Caco-2 (cell line): ENCODE measurements at places on chromosomes 16 and 17.
A peak's percentile ranks its signal among the peaks of the same experiment; 100 is the strongest.

DNA sequence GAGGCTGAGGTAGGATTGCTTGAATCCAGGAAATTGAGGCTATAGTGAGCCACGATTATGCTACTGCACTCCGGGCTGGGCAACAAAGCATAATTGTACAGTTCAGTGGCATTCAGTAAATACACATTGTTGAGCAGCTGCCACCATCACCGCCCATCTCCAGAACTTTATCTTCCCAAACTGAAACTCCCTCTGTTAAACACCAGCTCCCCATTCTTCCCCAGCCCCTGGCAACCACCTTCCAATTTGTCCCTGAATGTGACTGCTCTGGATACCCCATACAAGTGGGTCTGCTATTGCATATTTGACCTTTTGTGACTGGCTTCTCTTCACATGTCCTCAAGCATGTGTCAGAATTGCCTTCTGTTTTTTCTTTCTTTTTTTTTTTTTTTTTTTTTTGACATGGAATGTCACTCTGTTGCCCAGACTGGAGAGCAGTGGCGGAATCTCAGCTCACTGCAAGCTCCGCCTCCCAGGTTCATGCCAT, 2.9 kb downstream of the RPL38 start:
- no peak for DNase-seq

GRCh38 chr17:61058066-61058465, 341.6 kb upstream of the TBX2 start:
- no peak for DNase-seq

- DNase-seq, result no peak
These were observed 11.5 kb downstream of the PRPF8 start for GRCh38 chr17:1673041-1673785.

DNA sequence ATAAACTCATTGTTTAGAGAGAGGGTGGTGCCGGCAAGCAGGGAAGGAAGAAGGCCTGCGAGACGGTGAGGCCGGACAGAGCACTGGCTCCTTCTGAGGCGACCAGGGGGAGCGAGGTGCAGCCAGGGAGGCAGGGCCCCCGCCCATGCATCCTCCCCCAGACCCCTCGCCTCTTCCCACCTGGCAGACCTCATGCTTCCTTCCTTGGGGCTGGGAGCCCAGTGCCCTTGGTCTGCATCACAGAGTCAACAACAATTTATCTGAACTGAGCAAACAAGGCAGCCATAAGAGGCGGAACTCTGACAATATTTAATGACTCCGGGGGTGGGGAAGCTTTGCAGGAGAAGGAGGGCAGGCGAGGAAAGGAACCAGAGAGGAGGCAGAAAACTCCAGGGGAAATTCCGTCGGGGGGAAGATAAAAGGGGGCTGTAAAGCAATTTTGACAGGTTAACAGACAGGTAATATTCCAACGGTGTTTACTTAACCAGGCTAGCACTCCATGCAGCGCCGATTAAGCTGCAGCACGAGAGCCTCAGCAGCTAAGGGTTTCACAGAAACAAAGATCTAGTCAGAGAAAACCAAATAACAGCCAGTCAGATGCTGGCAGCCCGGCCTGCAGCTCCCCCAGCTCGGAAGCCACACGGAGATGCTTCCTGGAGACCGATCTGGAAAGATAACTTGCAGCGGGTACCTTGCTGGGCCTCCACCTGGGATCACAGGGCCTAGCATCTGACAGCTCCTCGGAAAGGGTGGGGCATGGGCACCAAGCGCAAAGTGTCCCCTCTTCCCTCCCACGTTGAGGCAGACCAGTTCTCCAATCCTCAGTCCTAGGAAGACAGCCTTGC, 398.2 kb downstream of the SOX9 start:
- peak; percentile 96 for DNase-seq

DNA sequence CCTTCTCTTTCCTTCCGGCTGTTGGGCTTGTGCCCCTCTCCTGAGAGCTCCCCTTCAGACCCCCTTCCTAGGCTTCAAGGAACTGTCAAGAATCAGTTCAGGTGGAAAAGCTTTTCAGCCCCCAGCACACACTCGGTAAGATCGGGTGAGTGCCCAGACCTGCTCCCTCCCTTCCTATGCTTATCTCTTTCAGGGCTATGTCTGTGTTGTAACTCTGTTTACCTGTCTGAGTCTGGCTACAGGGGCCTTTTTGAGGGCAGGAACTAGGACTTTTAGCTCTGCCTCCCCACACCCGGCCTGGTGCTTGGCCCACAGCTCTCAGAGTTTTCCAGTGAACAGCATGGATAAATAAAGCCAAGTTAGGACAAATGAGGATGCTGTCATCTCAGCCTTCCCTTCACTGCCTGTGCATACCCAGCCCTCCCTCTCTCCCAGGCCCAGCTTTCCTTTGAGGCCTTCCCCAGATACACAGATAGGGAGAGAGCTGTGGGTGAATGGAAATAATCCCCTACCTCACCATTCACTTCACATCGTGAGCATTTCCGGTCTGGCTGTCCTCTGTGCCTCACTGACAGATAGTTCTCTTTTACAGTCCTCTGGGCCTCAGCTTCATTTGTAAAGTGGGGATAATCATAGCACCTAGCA, 5.7 kb upstream of the MRPS23 start:
- peak; percentile 49 for DNase-seq

DNA sequence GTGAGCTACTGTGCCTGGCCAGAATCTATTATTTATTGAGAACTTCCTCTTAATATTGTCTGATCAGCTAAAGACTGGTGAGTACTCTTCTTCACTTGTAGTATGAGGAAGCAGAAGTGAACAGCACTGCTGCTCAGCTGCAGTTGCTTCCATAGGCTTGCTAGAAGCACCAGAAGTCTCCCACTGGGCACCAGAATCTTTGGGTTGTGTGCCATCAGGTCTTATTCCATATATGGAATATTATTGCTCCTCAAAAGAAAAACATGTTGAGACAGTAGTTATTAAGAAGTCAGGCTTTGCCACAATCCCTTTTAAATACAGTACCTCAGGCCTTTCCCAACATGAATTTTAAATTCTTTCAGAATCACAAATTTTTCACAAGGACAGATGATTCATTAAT, 17.2 kb downstream of the SNTB2 start:
- no peak for DNase-seq

DNA sequence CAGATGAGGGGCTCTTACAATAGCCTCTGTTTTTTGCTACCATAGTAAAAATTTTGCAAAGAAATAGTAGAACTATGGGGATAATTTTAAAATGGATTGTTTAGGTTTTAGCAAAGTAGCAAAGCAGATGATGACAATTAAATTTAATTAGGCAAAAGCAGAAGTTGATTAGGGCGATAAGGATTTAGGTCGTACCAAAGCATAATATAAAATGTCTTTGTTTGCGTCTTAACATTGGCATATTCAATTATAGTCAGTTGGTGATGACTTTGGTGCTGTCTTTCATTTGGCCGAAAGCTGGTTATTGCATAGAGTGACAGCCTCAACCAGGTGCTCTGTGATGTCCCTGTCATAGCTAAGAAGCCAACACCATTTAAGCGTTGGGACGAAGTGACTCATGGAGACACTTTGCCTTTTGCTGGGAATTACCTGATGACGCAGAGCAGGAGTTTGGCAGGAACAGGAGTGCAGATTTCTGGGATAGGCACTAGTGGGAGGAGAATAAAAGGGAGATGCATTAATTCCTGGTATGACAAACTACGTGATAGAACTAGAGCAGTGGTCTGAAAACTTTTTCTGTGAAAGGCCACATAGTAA, 38.3 kb downstream of the MAP2K6 start:
- no peak for DNase-seq

GRCh38 chr17:1108478-1108764, 71.4 kb downstream of the ABR start:
- peak; percentile 62 for DNase-seq

DNA sequence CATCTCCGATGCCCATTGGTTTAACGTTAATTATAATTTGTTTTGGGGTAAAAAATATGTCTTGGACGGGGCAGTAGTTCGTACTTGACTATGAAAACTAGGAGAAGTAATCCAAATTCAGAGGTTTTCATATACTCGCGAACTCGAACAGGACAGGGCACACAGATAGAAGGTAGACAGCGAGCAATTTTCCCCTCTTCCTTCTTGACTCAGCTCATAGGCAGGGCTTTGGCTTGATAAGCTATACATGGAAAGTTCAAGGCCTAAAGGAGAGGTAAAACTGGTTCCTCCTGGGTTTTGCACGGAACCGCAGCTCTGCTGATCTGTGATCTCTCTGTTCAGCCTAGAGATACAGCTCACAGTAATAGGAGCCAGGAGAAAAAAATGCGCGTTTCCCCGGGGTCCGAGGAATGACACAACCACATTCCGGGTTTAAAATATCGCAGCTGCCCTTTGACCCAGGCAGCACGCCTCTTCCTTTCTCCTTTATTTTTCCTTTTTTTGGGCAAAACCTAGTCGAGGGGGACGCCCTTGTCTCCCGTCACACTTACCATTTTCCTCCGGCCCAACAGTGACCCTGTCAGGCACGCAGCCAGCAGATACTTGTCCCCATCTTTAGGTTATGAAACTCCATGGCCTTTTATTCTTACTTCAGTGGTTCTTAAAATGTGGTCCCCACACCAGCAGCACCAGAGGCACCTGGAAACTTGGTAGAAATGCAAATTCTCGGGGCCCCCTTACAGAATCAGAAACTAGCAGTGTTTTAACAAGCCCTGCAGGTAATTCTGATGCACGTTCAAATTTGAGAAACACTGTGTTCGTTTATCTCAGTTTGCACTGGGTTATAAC, 1.7 kb upstream of the LASP1 start:
- DNase-seq, result peak; percentile 67

DNA sequence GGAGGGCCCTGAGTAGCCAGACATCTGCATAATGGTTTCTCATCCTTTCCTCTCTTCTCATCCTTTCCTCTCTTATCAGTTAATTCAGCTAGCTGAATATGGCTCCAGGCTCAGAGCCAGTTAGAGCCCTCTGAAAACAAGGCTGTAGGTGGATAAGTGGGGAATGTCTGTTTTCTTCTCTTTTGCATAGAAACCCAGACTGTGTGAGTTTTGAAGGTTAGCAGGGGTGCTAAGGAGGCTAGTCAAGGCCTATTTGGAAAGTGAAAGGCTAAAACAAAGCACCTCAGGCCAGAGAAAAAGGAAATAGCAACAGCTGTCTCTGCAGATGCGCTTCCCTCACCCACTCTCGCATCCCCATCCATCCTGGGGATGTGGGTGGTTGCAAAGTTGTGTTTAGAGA, 420.9 kb downstream of the SHISA9 start:
- DNase-seq, result no peak

DNA sequence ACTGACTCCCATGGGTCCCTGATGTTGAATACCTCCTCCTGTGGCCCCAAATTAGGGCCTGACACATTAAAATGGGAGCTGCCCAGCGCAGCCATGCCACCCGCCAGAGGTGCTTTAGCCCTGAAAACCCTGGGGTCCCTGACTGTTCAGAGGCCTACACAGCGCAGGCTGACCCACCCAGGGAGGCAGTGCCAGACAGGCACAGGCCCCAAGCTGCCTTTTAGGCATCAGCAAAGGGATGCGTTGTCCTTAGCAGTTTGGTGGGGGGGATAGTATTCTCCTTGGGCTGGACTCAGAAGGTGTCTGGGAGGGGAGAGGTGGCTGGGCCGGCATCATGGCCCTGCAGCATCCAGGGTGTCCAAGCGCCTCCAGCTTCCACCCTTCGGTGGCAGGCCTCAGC, 1.4 kb downstream of the RAPGEFL1 start:
- no peak for DNase-seq

DNA sequence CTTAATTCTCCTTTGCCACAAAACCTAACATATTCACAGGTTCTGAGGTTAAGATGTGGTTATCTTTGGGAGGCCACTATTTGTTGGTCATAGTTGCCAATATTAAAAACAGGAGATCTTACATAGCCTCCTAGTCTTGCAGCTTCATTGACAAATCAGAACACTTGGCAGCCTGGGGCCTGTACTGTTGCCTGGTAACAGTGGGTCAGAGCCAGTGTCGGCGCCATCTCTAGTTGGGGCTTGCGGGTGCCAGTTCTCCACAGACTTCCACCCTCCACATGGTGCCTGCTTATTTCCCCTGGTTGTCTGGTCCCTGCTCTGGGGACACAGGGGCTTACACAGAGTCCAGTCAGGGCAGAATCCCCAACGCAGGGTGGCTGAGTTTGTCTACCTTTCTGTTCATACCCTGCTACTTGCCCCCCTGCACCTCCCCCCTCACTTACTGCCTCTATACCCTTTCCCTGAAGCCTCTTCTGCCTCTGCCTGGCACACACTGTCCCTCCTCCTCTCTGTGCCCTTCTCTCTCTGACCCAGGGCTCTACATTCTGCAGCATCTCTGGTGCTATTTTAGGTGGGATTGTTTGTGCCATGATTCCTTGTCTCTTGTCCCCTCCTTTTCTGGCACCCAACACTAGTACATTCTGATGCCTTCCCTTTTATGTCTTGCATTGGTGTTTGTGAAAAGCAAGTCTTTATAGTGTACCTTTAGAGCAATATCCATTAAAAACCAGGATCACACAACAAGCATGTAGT, 13.4 kb downstream of the EPN2 start:
- DNase-seq, result no peak

- DNase-seq, result no peak
These were observed 17.5 kb downstream of the NDUFAF8 start for GRCh38 chr17:81256616-81257015.

- DNase-seq, result no peak
These were observed 2.0 kb downstream of the ADAT1 start for GRCh38 chr16:75621170-75621477.

- DNase-seq, result no peak
These were observed 5.6 kb downstream of the BAIAP3 start for GRCh38 chr16:1338855-1339675.

DNA sequence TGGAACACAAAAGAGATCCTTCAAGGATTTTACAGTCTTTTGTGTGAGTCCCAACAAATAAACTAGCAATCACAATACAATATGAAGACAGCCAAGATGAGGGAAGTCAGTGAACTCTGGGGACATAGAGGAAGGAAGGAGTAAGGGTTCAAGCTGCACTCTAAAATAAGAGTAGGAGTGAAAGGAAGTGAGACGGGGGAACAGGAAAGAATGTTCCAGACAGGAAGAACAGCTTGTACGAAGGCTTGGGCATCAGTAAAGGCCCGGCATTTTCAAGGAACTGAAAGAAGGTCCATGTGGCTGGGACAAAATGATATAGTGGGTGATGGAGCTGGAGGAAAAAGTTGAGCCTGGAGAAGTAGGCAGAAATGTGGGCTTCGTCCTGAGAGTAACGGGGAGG, 4.5 kb downstream of the CCL17 start:
- DNase-seq, result no peak

- DNase-seq, result no peak
These were observed 25.7 kb upstream of the ENDOV start for GRCh38 chr17:80389011-80389995.

- no peak for DNase-seq
These were observed 39.2 kb downstream of the KSR1 start for GRCh38 chr17:27495460-27495859.

GRCh38 chr16:23836078-23836403, 258 bp downstream of the PRKCB start:
- no peak for DNase-seq

- DNase-seq, result no peak
These were observed 295.0 kb downstream of the CEP112 start for GRCh38 chr17:65896889-65897288.
